ENCODE measurements at places on chromosomes 12 and 14.

DNA sequence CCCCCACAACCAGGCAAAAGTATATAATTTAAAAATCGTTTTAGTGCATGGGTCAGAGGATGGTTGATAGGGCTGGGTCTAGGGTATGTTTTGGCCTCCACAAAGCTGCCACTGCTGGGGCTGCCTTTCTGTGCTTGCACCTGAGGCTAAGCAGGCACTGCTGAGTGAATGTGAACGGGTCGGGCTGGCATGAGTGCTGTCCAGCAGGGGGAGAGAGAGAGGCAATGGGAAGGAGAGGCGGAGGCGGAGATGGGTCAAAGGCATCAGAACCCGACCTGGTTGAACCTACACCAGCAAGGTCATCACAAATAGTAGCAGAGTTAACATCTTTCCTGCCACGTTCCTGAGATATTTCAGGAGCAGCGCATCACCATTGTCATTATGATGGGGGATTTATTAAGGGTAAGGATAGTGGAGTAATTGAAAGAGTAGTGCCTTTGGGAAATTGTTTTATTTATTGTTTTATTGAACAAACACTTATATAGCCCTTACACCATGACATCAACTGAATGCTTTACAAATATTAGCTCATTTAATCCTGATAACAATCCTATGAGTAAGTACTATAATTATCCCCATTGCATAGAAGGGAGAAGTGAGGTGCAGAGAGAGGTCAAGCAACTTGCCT, 5.8 kb upstream of the NRXN3 start:
- no peak for DNase-seq

GRCh38 chr12:91937706-91938105, 207.9 kb downstream of the BTG1 start:
- no peak for DNase-seq

GRCh38 chr14:72523424-72524294, 370.2 kb downstream of the DPF3 start:
- DNase-seq: no peak

GRCh38 chr12:131793243-131794022, 34.8 kb upstream of the MMP17 start:
- peak; percentile 50 for DNase-seq

DNA sequence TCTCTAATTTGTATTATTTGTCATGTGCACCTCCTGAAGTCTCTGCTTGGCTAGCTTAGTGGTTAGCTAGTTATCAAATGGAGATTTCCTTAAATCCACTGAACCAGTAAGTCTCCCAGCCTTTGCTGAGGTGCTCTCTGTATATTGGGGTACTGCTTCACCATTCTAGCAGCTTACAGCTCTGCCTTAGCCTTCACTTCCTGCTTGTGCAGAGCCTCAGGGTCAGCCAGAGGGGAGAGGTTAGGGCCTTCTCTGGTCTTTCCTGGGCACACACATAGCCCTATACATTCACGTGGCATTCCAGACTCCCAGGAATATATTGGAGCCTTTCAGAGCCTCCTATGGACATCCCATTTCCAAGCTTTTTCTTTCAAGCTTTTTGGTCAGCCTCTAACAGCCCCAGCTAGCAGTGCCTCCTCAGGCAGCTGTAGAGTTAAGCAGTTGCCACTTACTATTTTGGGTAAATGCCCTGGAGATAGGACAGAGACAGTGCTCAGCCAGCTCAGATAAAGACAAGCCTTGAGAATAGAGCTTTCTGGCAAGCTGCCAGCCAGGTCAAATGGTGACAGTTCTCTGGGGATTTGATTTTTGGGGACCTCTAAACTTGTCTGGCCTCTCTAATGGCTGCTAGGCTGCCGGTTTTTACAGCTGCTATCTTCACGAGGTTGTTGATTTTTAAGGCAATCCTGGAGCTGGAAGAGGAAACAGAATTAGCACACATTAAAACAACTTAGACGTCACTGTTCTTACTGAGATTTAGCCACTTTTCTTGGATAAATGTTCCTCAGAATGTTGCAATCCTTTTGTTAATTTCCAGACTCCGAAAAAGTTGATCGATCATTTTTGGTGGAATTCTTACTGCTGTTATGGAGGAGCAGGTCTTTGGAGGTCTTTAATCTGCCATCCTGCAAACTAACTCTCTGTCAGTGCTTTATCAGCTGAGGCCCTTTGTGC, 32.9 kb downstream of the FBXW8 start:
- DNase-seq: no peak

- no peak for DNase-seq
Measured at GRCh38 chr12:27290501-27291168, 42.0 kb upstream of the BMAL2 start.
